ENCODE measurements at places on chromosomes 13 and 19. TPM values are rescaled to one million over a fixed set of nuclear protein-coding genes. Genes with fewer than 3 reads are reported as not detected.

TLE2 gene
- total RNA-seq = 1.1 TPM

TMED1 gene
- total RNA-seq = 11.4 TPM

ZIC5 gene
- not detected for total RNA-seq

CPB2 gene
- not detected for total RNA-seq

Data from activated naive CD4-positive, alpha-beta T cell treated with anti-CD3 and anti-CD28 coated beads, Interleukin-2, amount 10 ng/mL, durations not matched to agents 5 hours and 36 hours (primary cell).